ENCODE measurements at places on chromosomes 6 and 20. TPM values are rescaled to one million over a fixed set of nuclear protein-coding genes. Genes with fewer than 3 reads are reported as not detected.

Gene GPR6
- not detected for total RNA-seq

DNA sequence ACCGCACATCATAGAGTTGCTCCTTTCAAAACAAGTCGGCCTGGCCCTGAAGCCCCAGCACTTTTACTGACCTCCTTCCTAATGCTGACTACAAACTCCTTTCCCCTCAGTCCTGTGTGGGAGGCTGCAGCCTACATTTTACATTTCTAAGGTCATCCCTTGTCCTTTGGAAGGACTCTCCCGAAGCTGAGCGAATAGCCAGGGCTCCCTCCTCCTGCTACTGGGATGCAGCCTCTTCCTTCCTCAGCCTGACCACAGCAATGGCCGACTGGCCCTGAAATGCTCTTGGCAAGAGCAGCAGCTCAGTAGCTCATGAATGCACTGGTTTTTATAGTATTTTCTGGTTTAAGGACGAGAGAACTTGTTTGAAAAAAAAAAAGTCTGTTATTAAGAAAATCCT is 679 bp downstream of the ADGRF5 start:
- DNase-seq = no peak
- H3K36me3 ChIP-seq = no peaks in the 10 kb centered on the region
- H3K4me1 ChIP-seq = peaks cover 4% of the 10 kb centered on the region
- H3K27me3 ChIP-seq = no peaks in the 10 kb centered on the region
- H3K4me3 ChIP-seq = no peak overlapping the region
- H3K27ac ChIP-seq = no peak overlapping the region

- no peak overlapping the region for H3K4me3 ChIP-seq
- DNase-seq = no peak
- no peaks in the 10 kb centered on the region for H3K27me3 ChIP-seq
- H3K27ac ChIP-seq = no peak overlapping the region
- H3K4me1 ChIP-seq = no peaks in the 10 kb centered on the region
Observed at GRCh38 chr6:166781331-166781730, 154.3 kb upstream of the RPS6KA2 start.

Gene ZBTB24
- 7.6 TPM for total RNA-seq

Gene TPBG
- total RNA-seq = 174 TPM

- no peaks in the 10 kb centered on the region for H3K4me1 ChIP-seq
- H3K4me3 ChIP-seq = peak within 1 kb of the TSS; percentile 64
- H3K27me3 ChIP-seq = peaks cover 40% of the 10 kb centered on the region
- no peak within 1 kb of the TSS for H3K27ac ChIP-seq
Observed at GRCh38 chr6:3227363-3228045, at the start of gene TUBB2B. Gene TUBB2B, minus strand, starts transcription at chr6:3227653. Its CDS starts 110 bp downstream, at chr6:3227543.

DNA sequence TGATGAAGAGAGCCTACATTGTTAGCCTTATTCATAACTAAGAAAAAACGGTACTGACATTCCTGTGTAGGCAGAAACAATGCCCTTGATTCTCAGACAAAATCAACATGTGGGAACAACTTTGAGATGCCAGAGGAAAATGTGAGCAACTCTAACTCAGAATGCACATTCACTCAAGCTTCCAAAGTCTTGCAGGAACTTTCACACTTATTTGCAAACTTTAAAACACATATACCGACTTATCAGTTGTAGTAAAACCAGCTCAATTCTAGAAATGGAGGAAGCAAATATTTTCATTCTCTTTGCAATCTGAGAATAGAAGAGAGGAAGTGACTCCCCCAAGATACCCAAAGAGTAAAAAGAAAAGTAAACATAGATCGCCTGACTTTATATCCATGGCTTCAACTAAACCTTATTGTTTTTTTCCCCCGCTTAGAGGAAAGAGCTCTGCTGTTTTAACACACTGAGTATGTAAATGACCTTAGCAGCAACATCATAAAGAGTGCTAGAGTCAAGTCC is 117.6 kb downstream of the EPB41L2 start:
- peak overlapping the region; percentile 15 for H3K27ac ChIP-seq
- H3K27me3 ChIP-seq = no peaks in the 10 kb centered on the region
- no peak overlapping the region for H3K4me3 ChIP-seq
- peaks cover 17% of the 10 kb centered on the region for H3K4me1 ChIP-seq
- DNase-seq = peak; percentile 62

GRCh38 chr6:42417641-42418112 is 34.0 kb downstream of the TRERF1 start:
- H3K27me3 ChIP-seq = no peaks in the 10 kb centered on the region
- H3K27ac ChIP-seq = no peak overlapping the region
- H3K4me1 ChIP-seq = no peaks in the 10 kb centered on the region
- peak; percentile 8 for DNase-seq
- no peak overlapping the region for H3K4me3 ChIP-seq

DNA sequence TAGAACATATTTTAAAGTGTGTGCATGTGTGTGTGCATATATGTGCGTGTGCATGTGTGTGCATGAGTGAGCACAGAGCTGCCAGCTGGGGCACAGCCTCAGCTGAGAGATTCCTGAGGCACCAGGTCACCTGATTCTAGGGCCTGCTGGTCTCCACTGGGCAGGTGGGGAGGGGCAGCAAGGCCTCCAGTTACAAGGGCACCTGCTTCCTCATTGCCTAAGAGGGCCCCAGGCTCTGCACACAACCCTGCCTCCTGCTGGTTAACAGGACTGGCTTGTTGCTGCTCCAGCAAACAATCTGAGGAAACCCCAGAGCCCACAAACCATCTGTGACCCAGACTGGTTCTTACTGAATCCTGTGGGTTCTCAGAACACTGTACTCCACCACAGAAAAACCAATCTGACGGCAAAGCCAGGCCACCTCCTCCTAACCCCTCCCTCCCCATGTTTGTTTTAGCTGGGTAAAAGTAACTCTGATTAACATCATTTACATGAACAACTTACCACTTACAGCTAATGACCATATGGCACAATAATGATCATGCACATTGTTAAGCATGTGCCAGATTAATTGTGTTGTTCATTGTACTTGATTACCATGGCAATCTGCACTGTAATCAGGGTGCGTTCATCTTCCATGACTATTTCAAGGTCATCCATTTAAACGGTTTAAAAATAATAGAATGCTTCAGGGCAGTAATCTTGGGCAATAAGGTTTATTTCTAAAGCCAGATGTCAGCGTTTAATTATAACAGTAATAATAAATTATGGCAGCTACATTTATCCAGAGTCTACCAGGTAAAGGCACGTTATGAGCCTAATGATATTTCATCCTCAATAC is 23.1 kb upstream of the UBE2J1 start:
- H3K27me3 ChIP-seq = no peaks in the 10 kb centered on the region
- no peaks in the 10 kb centered on the region for H3K4me1 ChIP-seq
- H3K27ac ChIP-seq = no peak overlapping the region
- no peak overlapping the region for H3K4me3 ChIP-seq

Gene TOX2
- total RNA-seq = 0.97 TPM

Gene FAM209B
- total RNA-seq = not detected

GRCh38 chr6:128739112-128739511 is 143.8 kb upstream of the LAMA2 start:
- H3K4me1 ChIP-seq = no peaks in the 10 kb centered on the region
- no peaks in the 10 kb centered on the region for H3K36me3 ChIP-seq
- no peaks in the 10 kb centered on the region for H3K27me3 ChIP-seq
- no peak for DNase-seq
- no peak overlapping the region for H3K27ac ChIP-seq

Gene NKX2-2
- total RNA-seq = not detected

Gene RBPJL
- not detected for total RNA-seq

- no peaks in the 10 kb centered on the region for H3K4me1 ChIP-seq
- H3K27ac ChIP-seq = no peak overlapping the region
- DNase-seq = no peak
Observed at GRCh38 chr6:156598855-156599180, 178.4 kb upstream of the ARID1B start.

Gene TSHZ2
- 13.4 TPM for total RNA-seq

GRCh38 chr6:32803416-32803815 is 13.4 kb downstream of the HLA-DOB start:
- no peak overlapping the region for H3K27ac ChIP-seq
- H3K27me3 ChIP-seq = peaks cover 28% of the 10 kb centered on the region
- no peak for DNase-seq
- no peaks in the 10 kb centered on the region for H3K4me1 ChIP-seq

DNA sequence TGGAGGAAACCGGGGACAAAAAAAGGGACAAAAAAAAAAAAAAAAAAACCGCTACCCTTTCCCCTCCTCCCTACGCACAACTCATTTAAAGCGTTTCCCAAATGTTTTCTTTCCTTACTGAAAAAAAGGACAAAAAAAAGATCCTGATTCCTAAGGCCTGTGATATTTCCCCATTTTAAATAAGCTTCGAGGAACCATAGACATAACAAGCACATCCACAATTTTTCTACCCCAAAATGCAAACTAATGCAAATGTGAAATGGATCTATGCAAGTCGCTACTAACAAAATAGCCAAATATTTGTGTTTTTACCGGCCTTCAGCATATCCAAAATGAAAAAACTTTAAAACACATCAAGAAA is 1.4 kb upstream of the ZNF217 start:
- H3K4me1 ChIP-seq = peaks cover 20% of the 10 kb centered on the region
- H3K27me3 ChIP-seq = no peaks in the 10 kb centered on the region
- DNase-seq = no peak

- DNase-seq = no peak
- H3K27me3 ChIP-seq = no peaks in the 10 kb centered on the region
Observed at GRCh38 chr6:22433745-22434144, 135.6 kb upstream of the HDGFL1 start.

- H3K4me1 ChIP-seq = peaks cover 52% of the 10 kb centered on the region
- H3K27me3 ChIP-seq = no peaks in the 10 kb centered on the region
- no peaks in the 10 kb centered on the region for H3K36me3 ChIP-seq
- peak; percentile 93 for DNase-seq
- H3K27ac ChIP-seq = peak overlapping the region; percentile 92
Observed at GRCh38 chr20:50111120-50111828, 1.7 kb downstream of the UBE2V1 start.

DNA sequence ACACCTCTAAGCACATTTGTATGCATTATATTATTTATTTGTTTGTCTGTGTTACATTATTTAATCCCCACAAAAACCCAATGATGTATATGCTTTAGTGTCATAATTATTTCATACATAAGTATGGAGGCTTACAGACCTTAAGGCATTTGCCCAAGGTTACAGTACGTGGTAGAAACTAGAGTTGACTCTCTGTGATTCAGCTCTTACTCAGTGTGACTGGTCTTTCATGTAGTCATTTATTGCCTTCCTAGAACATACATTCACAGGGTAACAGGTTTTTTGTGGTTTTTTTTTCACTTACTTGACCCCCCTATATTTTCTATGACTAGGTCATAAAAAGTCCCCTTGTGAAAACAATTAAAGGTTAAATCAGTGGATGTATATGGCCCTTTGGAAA is 566.8 kb downstream of the TFAP2A start:
- no peaks in the 10 kb centered on the region for H3K27me3 ChIP-seq
- DNase-seq = peak; percentile 48
- peaks cover 2% of the 10 kb centered on the region for H3K36me3 ChIP-seq
- H3K4me3 ChIP-seq = no peak overlapping the region
- no peaks in the 10 kb centered on the region for H3K4me1 ChIP-seq
- H3K27ac ChIP-seq = no peak overlapping the region

- H3K4me1 ChIP-seq = no peaks in the 10 kb centered on the region
- no peak overlapping the region for H3K27ac ChIP-seq
- no peaks in the 10 kb centered on the region for H3K27me3 ChIP-seq
- peak; percentile 58 for DNase-seq
Observed at GRCh38 chr6:52361414-52361944, 472 bp upstream of the PAQR8 start.

GRCh38 chr6:148311966-148312669 is 30.5 kb upstream of the SASH1 start:
- H3K4me1 ChIP-seq = peaks cover 39% of the 10 kb centered on the region
- H3K27ac ChIP-seq = peak overlapping the region; percentile 6
- H3K27me3 ChIP-seq = no peaks in the 10 kb centered on the region
- H3K4me3 ChIP-seq = no peak overlapping the region
- H3K36me3 ChIP-seq = peaks cover 3% of the 10 kb centered on the region

Gene MOXD1
- total RNA-seq = 528 TPM

Gene TAGAP
- total RNA-seq = not detected

GRCh38 chr6:63347599-63347998 is 27.8 kb upstream of the LGSN start:
- H3K4me1 ChIP-seq = peaks cover 16% of the 10 kb centered on the region
- H3K27ac ChIP-seq = peak overlapping the region; percentile 44
- no peaks in the 10 kb centered on the region for H3K36me3 ChIP-seq
- no peak overlapping the region for H3K4me3 ChIP-seq
- no peaks in the 10 kb centered on the region for H3K27me3 ChIP-seq

Gene TAAR9
- not detected for total RNA-seq
